ENCODE measurements at places on chromosomes 6 and 20.

GRCh38 chr6:150313781-150314180, 55.0 kb upstream of the IYD start:
- DNase-seq, result no peak

GRCh38 chr6:158816803-158817727, 2.1 kb downstream of the EZR start:
- no peak for DNase-seq

DNA sequence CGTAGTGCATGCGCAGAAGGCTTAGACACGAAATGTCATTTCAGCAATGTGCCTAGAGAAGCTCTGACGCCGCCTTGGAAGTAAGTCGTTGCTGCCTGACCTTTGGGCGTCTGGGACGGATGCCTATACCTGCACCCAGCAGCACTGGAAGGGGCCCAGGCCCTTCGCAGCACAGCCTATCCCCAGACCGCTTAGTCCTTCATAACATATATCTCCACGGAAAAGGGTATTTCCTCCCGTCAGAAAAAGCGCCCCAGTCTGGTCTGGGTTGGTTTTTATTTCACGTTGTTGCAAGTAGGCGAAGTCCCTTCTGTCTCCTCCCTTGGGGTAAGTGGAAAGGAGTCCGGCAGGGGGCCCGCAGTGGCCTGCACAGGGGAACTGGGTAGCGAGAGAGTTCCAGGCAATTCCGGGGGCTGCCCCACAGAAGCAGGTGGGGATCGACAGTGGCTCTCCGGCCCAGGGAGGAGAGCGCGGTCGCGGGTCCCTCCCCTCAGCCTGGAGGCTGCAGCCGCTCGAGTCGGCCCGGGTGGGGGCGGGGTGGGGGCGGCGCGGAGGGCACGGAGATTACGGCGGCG, 559 bp upstream of the EYA4 start:
- DNase-seq, result no peak

DNA sequence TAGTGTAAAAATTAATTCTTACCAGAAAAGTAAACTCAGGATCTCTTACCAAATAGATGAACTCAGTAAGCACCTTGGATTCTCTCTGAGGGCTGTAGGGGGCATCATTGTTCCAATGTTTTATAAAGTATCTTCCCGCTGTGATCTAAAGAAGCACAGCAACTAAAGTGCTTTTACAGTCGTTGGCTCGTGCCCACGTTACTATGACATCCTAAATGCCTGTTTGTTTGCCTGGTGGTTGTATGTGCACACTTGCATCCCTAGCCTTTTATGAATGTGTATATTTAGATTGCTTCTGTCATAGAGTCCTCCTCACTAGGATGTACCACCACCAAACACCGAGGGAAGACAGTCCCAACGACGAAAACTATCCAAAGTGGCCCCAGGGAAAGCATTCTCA, 34.5 kb downstream of the SLX4IP start:
- DNase-seq, result peak; percentile 64

GRCh38 chr6:87408721-87409155, 966 bp downstream of the CFAP206 start:
- DNase-seq, result no peak
